Cardiac ventricle fibroblast (primary cell): ENCODE measurements at places on chromosomes 4 and X. TPM values are rescaled to one million over a fixed set of nuclear protein-coding genes. Genes with fewer than 3 reads are reported as not detected.

The DAPP1 gene
- not detected in 2 replicates for total RNA-seq

The PCDH18 gene
- total RNA-seq: 224 and 247 TPM in 2 replicates

The MAPK10 gene
- total RNA-seq: 38.9 and 43.7 TPM in 2 replicates

The PARM1 gene
- 1.8 and 2.0 TPM in 2 replicates for total RNA-seq

The AFM gene
- not detected in 2 replicates for total RNA-seq

The TRIM2 gene
- 19.0 and 22.9 TPM in 2 replicates for total RNA-seq

The GPR173 gene
- 1.7 and 2.6 TPM in 2 replicates for total RNA-seq

The RGN gene
- 0.12 and 0.15 TPM in 2 replicates for total RNA-seq

The CSAG1 gene
- total RNA-seq: not detected in 2 replicates

The FANCB gene
- 0.37 and 0.49 TPM in 2 replicates for total RNA-seq

The UGT2B15 gene
- total RNA-seq: not detected in 2 replicates

The CXCL11 gene
- total RNA-seq: not detected in 2 replicates

The FHIP1A gene
- 0.10 TPM in 1 of 2 replicates, not detected in the other for total RNA-seq

The SLC34A2 gene
- not detected in 2 replicates for total RNA-seq

The UBL4A gene
- total RNA-seq: 20.4 and 25.5 TPM in 2 replicates

The CXCL6 gene
- total RNA-seq: 68.1 and 87.1 TPM in 2 replicates

The ZMAT1 gene
- 0.12 TPM in 1 of 2 replicates, not detected in the other for total RNA-seq

The DUSP21 gene
- total RNA-seq: not detected in 2 replicates

The BEX3 gene
- total RNA-seq: 207 and 230 TPM in 2 replicates

The ITM2A gene
- 6.3 and 7.4 TPM in 2 replicates for total RNA-seq

The IGFBP7 gene
- total RNA-seq: 2,633 and 2,649 TPM in 2 replicates

The SULT1E1 gene
- 0.20 and 0.44 TPM in 2 replicates for total RNA-seq

The TMPRSS11A gene
- total RNA-seq: not detected in 2 replicates

The DMRTC1 gene
- total RNA-seq: not detected in 2 replicates

The NCAPG gene
- total RNA-seq: 2.1 and 2.3 TPM in 2 replicates

The UBE2A gene
- total RNA-seq: 26.8 and 36.9 TPM in 2 replicates

The MORF4L2 gene
- 479 and 500 TPM in 2 replicates for total RNA-seq

The SAGE1 gene
- not detected in 2 replicates for total RNA-seq

The AFF1 gene
- 21.6 and 26.1 TPM in 2 replicates for total RNA-seq

The SSX2B gene
- not detected in 2 replicates for total RNA-seq

The TEX13D gene
- not detected in 2 replicates for total RNA-seq

The COL4A5 gene
- 39.7 and 40.9 TPM in 2 replicates for total RNA-seq

The ZC4H2 gene
- total RNA-seq: 6.6 and 12.0 TPM in 2 replicates

The KCND1 gene
- total RNA-seq: 5.0 and 5.3 TPM in 2 replicates
